HS-5 (cell line): ENCODE measurements at places on chromosomes 4 and X.

- no peak for DNase-seq
Measured at GRCh38 chrX:154900323-154900722, 14.2 kb downstream of the F8A1 start.

DNA sequence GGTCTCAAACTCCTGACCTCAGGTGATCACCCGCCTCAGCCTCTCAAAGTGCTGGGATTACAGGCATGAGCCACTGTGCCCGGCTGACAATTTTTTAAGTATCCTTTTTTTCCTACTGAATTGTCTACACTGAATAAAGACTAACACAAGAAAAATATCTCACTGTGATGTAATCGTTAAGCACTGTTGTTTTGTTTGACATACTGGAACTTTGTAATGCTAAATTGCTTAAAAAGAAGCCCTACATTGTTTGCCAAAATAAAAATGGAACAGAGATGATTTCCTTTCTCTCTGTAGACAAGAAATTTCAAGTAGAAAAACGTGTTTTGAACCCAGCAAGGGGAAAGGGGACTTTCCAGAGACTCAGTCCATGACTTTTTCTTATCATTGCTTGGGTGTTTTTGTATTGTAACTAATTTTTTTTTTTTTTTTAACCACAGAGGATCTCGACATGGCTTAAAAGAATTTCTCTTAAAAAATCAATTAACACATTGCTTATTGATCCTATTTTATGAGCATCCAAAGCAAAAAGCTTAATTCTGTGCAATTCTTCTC lies 74.9 kb downstream of the TMEM156 start:
- no peak for DNase-seq

DNA sequence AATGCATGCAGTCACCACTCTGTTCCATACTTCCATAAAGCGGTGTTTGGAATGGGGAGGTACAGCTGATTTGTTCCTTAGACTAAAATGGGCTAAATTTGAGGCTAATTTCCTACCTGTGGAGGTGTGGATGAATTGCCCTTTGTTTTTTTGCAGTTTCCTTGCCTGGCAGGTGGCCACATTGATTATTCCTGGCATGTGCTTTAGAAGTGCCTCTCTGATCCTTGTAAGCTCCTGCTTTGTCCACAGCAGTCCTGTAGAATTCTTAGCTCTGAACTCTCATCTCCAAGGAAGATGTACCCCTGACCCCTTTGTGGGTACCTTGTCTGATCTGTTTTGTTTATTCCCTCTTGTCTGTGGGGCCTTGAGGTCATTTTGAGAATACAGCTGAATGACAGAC lies 136.8 kb downstream of the ADGRL3 start:
- no peak for DNase-seq

GRCh38 chr4:126678618-126679017 lies 954.1 kb upstream of the INTU start:
- DNase-seq: no peak

- DNase-seq: no peak
Measured at GRCh38 chr4:5137226-5137625, 85.9 kb downstream of the STK32B start.
